ENCODE measurements at places on chromosomes 6 and 20. TPM values are rescaled to one million over a fixed set of nuclear protein-coding genes. Genes with fewer than 3 reads are reported as not detected.
A peak's percentile ranks its signal among the peaks of the same experiment; 100 is the strongest.

DNA sequence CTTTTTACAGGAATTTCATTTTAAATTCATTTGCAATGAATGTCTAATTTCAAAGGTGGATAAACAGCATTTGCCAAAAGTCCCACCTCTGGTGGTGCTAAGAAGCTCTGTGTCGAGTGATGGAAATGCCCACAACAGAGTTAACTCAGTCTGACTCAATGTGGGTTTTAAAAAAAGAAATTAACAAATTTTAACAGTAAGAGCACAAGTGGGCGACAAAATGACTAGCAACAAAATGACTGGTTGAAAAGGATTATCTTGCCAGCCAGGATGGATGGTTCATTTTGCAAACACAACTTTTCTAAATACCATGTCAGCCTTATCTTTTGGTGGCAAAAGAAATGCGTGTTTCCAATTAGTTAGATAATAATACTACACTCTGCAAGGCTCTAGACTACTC lies 14.3 kb upstream of the TAGAP start:
- DNase-seq, result no peak
- no peaks in the 10 kb centered on the region for H3K27me3 ChIP-seq
- peaks cover 13% of the 10 kb centered on the region for H3K36me3 ChIP-seq
- H3K27ac ChIP-seq, result peak overlapping the region; percentile 20

DNA sequence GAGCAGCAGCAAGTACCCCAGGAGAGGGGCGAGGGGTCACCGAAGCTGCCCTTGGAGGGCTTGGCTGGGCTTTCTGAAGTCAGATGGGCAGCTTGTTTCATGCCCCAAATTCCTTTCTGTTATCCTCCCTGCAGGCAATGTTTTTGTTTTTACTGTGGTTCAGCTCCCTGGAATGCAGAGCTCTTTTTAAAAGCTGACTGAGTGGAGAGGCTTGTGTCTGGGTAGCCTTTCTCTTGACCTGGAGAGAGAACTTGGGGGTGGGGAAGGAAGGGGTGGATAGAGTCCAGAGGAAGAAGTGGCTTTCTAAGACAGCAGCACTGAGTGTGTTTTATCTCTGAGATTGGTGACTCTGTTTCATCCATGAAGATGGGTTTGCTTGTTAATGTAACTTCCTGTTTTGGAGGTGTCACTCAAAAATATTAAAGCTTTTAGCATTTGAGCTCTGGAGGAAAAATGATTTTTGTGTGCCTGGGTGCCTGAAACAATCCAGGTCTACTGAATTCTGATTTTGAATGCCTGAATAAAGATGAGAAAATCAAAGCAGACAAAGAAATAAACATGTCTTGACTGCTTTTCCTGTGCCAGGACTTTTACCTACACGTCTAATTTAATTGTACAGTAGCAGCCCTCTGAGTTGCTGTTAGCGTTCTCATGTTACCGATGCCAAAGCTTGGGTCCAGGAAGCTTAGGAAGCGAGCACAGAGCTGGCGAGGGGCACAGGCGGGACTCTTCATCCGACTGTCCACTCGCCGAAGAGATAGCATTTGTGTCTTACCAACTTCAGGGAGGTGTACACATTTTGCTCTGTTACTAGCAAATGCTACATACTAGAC lies 78.2 kb upstream of the EEF1E1 start:
- no peak overlapping the region for H3K4me3 ChIP-seq
- no peaks in the 10 kb centered on the region for H3K4me1 ChIP-seq
- no peak for DNase-seq
- no peaks in the 10 kb centered on the region for H3K36me3 ChIP-seq
- H3K27ac ChIP-seq, result no peak overlapping the region
- H3K27me3 ChIP-seq, result peaks cover 11% of the 10 kb centered on the region

GRCh38 chr6:89217299-89217910 lies at the start of gene GABRR1:
Gene GABRR1 (minus strand): TSS chr6:89217358. CDS start chr6:89217322, 36 bp downstream.
- no peaks in the 10 kb centered on the region for H3K36me3 ChIP-seq
- H3K4me3 ChIP-seq, result no peak within 1 kb of the TSS
- no peak within 1 kb of the TSS for H3K27ac ChIP-seq
- no peaks in the 10 kb centered on the region for H3K4me1 ChIP-seq

DNA sequence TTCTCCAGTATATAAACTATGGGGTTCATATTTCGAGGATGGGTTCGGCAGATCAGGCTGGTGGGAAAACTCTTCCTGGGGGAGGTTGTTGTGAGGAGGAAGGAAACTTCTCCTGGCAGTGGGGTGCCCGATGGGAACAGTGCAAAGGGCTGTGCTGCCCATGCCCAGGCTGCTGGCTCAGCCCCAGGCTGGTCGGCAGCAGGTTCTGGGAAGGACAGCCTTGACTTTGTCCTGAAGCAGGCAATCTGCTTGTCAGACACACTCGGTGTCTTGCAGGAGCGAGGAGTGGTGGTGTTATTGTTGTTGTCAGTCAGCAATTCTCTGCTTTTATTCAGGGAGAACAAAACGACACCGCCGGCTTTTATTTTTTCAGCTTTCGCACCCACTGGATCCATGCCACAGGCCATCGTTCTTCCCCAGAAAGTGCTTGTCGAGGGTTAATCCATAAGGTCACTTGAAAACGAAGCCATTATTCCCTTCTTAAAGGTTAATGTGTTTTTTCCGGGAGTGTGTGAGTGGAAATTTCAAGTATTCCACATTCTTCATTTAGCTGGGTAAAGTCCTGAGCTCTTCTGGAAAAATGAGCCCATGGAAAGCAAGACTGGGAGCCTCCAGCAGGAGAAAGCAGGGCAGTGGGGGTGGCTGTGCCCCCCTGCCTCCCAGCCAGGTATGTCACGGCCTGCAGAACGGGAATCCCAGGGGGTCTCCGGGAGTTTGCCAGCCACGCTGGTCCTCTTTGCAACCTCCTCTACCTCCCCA lies 57.0 kb upstream of the STX16 start:
- H3K27ac ChIP-seq, result no peak overlapping the region
- H3K4me1 ChIP-seq, result no peaks in the 10 kb centered on the region
- no peak for DNase-seq
- H3K36me3 ChIP-seq, result no peaks in the 10 kb centered on the region
- peaks cover 2% of the 10 kb centered on the region for H3K27me3 ChIP-seq

- H3K4me3 ChIP-seq, result no peak overlapping the region
- H3K27ac ChIP-seq, result no peak overlapping the region
- no peaks in the 10 kb centered on the region for H3K36me3 ChIP-seq
- no peaks in the 10 kb centered on the region for H3K4me1 ChIP-seq
These were observed 6.7 kb upstream of the PDSS2 start for GRCh38 chr6:107466062-107466461.

DNA sequence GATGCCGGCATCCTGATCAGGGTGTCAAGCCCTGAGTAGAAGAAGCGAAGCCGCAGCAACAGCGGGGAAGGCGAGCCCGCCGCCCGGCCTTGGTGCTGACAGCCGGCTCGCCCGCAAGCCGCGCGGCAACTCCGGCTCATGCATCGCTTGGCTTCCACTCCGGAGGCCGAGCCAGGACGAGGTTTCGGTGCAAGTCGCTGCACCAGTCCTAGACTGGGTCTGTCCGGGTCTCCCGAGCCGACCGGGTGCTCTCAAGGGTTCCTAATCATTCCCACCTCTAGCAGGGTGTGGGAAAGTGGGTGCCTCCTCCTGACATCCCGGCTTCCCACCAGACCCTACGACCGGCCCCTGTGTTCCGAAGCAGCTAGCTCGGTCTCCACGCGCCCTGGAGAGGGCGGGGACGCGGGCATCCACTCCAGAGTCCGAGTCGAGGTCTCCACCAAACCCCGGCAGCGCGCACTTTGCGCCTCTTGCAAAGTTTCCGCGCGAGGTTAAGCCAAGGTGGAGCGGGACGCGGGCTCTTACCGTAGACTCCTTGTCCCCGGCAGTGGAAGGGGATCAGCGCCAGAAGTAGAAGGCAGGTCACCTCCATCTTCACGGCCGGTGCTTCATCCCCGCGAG lies 1.4 kb downstream of the MDGA1 start:
- H3K4me1 ChIP-seq, result peaks cover 23% of the 10 kb centered on the region
- H3K27me3 ChIP-seq, result peaks cover 44% of the 10 kb centered on the region
- peak overlapping the region; percentile 81 for H3K4me3 ChIP-seq
- peaks cover 3% of the 10 kb centered on the region for H3K36me3 ChIP-seq

DNA sequence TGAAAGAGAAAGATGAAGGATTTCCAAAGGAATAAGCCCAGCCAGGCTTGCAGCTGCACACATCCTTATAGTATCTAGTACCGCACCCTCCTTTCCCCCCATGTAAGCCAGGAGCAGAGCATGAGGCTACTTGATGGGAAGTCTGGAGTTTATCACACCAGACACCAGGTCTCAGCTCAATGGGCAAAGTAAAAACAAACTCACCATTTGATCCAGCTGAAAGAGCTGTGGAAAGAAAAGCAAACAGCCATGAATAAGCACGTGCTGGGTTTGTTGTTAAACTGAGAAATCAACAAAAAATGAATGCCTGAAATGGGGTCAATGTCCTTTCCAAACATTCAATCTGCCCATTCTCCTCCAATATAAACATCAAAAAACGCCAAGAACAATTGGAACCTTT lies 50.6 kb upstream of the MAP7 start:
- H3K4me1 ChIP-seq, result no peaks in the 10 kb centered on the region
- H3K4me3 ChIP-seq, result no peak overlapping the region
- no peak for DNase-seq
- H3K27me3 ChIP-seq, result no peaks in the 10 kb centered on the region
- no peak overlapping the region for H3K27ac ChIP-seq

- no peak overlapping the region for H3K4me3 ChIP-seq
- peak overlapping the region; percentile 41 for H3K27ac ChIP-seq
- no peak for DNase-seq
- peaks cover 2% of the 10 kb centered on the region for H3K27me3 ChIP-seq
- peaks cover 9% of the 10 kb centered on the region for H3K36me3 ChIP-seq
These were observed 125.3 kb downstream of the DLL1 start for GRCh38 chr6:170165471-170166117.

- H3K36me3 ChIP-seq, result no peaks in the 10 kb centered on the region
- no peak overlapping the region for H3K27ac ChIP-seq
- H3K4me1 ChIP-seq, result peaks cover 41% of the 10 kb centered on the region
- peaks cover 3% of the 10 kb centered on the region for H3K27me3 ChIP-seq
These were observed 3.5 kb upstream of the DDR1 start for GRCh38 chr6:30880698-30881252.

GRCh38 chr6:15257357-15258132 lies 11.7 kb downstream of the JARID2 start:
- peak overlapping the region; percentile 26 for H3K27ac ChIP-seq
- DNase-seq, result no peak
- H3K36me3 ChIP-seq, result peaks cover 50% of the 10 kb centered on the region
- peaks cover 81% of the 10 kb centered on the region for H3K4me1 ChIP-seq
- H3K27me3 ChIP-seq, result no peaks in the 10 kb centered on the region
- H3K4me3 ChIP-seq, result no peak overlapping the region

- peaks cover 29% of the 10 kb centered on the region for H3K27me3 ChIP-seq
- no peak overlapping the region for H3K4me3 ChIP-seq
- H3K4me1 ChIP-seq, result no peaks in the 10 kb centered on the region
- H3K36me3 ChIP-seq, result no peaks in the 10 kb centered on the region
These were observed 25.1 kb upstream of the TRIM26 start for GRCh38 chr6:30238178-30238795.

- peaks cover 33% of the 10 kb centered on the region for H3K4me1 ChIP-seq
- no peaks in the 10 kb centered on the region for H3K27me3 ChIP-seq
- H3K36me3 ChIP-seq, result peaks cover 9% of the 10 kb centered on the region
These were observed 49.6 kb downstream of the ATXN1 start for GRCh38 chr6:16711546-16712254.

The NRSN1 gene
- total RNA-seq, result not detected

The BMP5 gene
- total RNA-seq, result not detected

The ADAM33 gene
- not detected for total RNA-seq

The CFAP206 gene
- total RNA-seq, result not detected

The ADGRB3 gene
- not detected for total RNA-seq

The CEP85L gene
- total RNA-seq, result 48.9 TPM

Data from activated naive CD8-positive, alpha-beta T cell treated with anti-CD3 and anti-CD28 coated beads, Interleukin-2, amount 10 ng/mL, durations not matched to agents 7 days and 5 days (primary cell).